ENCODE measurements at places on chromosomes 7 and 10. TPM values are rescaled to one million over a fixed set of nuclear protein-coding genes. Genes with fewer than 3 reads are reported as not detected.

Gene VPS26A
- total RNA-seq = 63.2 TPM

Gene OR9A2
- not detected for total RNA-seq

Gene ASB4
- total RNA-seq = 0.21 TPM

Gene PCLO
- total RNA-seq = 3.5 TPM

Gene AGR3
- total RNA-seq = not detected
